ENCODE measurements at places on chromosomes 11 and 22.

GRCh38 chr11:105862736-105863367 is 159.2 kb downstream of the MSANTD4 start:
- peak; percentile 10 for DNase-seq

- no peak for DNase-seq
These were observed 333.8 kb upstream of the CHORDC1 start for GRCh38 chr11:90556606-90557005.

DNA sequence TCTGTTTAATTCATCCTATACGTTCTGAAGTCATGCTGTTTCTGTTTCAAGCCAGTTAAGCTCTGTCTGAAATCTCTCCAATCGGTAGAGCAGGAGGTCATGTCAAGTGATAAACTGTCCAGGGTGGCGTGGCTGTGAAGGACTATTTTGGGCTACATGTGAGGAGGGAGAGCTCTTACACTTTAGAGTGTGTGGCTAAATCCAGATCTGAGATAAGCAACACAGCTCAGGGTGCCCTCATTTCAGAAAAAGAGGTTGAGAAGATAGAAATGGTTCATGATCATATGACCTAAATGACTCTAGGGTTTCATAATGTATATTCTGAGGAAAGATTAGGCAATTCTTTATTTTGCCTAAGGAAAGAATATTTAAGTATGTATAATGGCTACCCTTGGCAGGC is 8.4 kb downstream of the BLID start:
- DNase-seq = no peak

DNA sequence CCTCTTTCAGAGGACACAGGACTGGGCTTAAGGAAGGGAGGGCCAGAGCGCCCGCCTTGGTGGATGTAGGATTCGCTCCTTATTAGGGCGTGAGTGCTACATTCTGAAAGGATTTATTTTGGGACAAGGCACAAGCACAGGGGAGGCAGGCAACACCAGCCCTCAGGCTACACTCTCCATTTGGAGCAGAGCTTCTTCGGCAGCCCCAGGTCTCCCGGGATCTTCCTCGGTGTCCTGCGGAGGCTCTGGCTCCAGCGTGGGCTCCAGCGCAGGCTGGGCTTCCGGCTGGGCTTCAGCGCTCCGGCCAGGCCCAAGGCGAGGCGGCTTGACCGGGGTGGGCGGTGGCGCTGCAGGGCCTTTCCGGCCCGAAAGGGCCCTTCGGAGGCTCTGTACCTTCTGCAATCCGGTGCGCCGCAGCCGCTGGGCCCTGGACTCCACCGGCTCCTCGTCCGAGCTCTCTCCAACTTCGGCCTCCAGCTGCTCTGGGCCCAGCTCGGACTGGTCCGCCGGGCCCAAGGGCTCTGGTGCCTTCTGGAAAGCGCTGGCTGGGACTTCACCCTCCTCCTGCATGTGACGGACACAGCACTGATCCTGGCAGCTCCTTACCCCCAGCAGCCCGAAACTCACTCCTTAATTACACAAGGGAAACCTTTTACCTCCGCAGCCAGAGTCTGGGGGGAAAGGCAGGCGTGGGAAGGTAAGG is 1.1 kb downstream of the CAVIN3 start:
- DNase-seq = no peak

DNA sequence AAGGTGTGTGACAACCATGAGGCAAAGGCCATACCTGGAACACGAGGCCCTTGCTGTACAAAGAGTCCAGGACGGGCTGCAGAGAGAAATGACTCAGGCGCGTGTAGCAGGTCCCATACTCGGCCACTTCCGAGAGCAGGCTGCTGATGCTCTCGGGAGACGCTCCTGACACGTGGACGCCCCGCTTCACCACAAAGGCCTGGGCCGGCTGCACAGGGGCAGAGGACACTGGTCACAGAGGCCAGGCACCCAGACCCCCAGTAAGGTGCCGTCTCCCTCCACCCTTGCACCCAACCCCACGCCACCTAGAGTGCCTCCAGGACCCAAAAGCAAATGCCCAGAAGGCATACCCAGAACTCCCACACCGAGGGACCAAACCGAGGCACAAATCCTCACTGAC is 15.5 kb downstream of the TUBGCP6 start:
- DNase-seq = no peak

- no peak for DNase-seq
These were observed 23.9 kb upstream of the TSPAN18 start for GRCh38 chr11:44702889-44703288.

GRCh38 chr11:19873730-19874129 is 161.1 kb downstream of the NAV2 start:
- no peak for DNase-seq

GRCh38 chr22:49155770-49156580 is 671.7 kb downstream of the BRD1 start:
- DNase-seq = no peak

DNA sequence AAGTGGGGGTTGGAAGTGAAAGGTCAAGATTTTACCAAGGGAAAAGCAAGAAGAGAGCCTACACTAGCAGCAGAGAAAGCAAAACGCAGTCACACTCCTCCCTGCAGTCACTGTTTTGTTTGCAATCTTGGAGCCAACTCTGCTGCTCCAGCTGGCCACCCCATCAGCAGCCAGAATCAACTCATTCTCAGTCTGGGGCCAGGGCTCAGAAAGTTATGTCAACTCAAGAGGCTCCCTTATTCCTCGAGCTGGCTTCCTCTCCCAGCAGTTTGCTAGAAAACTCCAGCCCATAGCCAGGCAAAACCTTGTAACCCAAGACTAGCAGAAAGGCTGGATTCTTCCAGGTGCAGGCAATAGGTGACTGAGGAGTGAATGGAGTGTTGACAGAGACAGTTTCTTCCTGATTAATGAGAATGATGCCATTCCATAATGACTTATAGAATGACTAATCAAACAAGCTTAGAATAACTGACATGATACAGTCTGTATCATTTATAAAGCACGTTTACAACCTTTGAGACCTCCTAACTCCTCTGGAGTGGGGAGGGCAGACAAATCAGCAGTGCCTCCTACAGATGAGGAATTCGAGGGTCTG is 53.4 kb downstream of the P4HA3 start:
- no peak for DNase-seq

- DNase-seq = no peak
These were observed 13.8 kb downstream of the GGT5 start for GRCh38 chr22:24230911-24231656.

- DNase-seq = no peak
These were observed 563.2 kb downstream of the TMEM135 start for GRCh38 chr11:87600938-87601337.

- DNase-seq = peak; percentile 83
These were observed 128.9 kb downstream of the DBX1 start for GRCh38 chr11:20031155-20032001.

DNA sequence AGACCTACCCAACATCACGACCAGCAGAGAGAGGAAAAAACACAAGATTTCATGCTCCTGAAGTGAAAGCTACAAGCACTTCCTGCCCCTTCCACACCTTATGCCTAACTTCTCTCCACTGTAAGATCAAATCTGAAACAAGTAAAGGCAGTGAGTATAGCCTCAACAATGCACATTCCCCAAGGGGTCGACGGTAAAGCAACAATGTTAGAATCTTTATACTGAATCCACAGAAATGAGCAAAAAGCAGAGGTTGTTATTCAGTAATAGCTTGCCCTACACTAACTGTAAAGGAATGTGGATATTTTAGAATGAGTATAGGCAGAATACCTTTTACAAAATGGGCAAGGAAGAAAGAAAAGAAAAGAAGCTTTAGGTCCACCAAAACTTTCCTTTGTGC is 15.6 kb downstream of the ARFGAP3 start:
- no peak for DNase-seq

DNA sequence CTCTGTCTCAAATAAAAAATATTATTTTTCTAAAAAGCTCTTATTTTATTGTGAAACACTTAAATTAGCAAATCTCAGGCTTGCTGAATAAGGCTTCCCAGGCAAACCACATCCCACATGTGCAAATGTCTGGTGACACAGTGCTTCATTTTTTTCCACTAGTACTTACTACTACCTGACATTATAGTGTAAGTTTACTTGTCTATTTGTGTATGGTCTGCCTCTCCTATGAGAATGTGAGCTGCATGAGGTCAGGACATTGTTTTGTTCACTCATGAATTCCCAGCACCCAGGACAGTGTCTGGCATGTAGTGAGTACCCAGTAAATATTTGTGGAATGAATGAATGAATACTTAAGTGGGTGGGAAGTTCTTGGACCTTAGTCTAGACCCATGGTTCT is 103.1 kb downstream of the PTPRJ start:
- DNase-seq = no peak

DNA sequence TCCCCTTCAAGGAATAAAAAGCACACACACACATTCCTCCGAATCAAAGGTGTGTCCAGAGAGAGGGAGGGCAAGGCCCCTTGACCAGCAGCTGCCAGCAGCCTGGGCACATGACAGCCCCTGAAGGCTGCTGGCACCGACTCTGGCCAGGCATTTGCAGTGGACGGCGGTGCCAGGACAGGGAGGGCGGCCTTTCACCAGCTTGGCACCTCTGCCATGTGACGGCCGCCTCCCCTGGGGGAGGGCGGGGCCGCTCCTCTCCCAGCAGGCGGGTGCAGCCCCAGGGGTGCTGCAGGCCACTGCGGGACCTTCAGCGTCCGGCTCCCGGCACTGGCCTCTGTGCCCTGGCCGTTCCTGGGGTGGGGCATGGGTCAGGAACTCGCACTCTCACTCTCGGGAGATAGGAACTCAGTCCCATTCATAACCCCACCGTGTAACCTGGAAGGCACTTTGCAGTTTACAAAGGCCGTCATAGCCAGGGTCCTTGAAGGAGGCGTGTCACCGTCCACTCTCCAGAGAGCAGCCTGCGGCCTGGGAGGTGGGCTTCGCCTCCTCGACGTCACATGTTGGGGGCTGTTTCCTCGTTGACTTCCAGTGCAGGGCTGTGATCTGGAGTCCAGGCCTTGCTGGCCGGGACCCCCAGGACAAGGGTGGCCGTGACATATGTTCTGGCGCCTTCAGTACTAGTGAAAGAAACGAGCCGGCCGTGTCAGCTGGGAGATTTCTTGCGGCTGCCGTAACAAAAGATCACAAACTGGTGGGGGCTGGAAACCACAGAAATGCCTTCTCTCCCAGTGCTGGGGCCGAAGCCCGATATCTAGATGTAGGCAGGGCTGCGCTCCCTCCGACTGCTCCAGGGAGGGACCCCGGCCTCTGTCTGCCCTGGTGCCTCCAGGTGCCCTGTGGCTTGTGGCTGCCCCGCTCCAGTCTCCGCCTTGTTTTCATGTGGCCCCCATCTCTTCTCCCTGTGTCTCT is 39.9 kb upstream of the SMIM38 start:
- no peak for DNase-seq

DNA sequence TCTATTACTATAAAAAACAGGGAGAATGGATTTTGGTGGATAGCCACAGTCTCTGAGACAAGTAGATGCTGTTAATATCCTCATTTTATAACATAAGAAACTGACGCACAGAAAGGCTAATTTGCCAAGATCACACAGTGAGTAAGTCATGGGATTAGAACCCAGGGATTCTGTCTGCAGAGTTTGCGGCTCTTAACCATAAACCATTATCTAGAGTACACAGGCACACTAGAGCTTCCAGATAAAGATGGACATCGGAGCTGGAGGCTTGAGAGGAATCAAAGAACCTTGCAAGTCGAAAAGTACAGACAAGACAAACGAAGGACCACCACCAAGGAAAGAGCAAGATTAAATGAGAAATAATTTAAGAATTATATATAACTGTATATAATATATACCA is 11.3 kb downstream of the LGALS12 start:
- no peak for DNase-seq

- peak; percentile 56 for DNase-seq
These were observed 9.4 kb downstream of the TRIM29 start for GRCh38 chr11:120128392-120129119.

DNA sequence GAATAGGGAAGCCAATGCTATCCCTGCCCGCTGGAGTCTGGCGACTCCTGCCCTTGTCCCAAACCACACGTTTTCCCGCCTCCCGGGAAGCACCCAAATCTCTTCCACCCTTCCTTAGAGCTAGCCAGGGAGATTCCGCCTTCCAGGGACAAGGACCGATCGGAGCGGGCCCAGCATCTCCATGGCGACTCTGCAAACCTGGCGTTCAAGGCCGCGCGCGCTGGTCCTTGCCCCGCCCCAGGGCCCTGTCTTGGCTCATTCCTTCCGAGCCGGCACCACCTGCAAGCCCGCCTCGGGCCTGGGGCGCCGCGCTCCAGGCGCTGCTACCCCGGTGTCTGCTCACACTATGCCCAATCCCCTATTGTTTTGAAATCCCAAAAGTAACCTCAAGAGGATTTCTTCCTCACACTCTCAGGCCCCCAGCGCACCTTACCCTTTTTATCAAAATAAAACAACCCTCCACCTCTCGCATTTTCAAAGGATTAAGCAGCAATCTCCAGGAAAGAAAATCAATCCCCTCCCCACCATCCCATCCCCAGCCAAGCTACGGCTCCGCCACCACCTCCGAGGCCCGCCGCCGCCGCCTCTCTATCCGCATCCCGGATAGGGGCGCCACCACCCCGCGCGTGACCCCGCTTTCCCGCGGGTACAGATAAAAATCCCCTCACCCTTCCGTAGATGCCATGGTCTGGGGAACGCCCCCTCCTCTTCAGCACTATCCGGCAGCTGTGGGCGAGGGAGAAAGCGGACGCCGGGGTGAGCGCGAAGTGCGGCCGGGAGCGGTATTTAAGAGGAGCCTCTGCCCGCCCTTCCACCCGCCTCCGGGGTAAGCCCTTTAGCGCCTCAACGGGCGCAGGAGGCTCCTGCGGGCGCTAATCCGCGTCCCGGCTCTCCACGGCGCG is 825 bp downstream of the SLC1A2 start:
- DNase-seq = no peak

DNA sequence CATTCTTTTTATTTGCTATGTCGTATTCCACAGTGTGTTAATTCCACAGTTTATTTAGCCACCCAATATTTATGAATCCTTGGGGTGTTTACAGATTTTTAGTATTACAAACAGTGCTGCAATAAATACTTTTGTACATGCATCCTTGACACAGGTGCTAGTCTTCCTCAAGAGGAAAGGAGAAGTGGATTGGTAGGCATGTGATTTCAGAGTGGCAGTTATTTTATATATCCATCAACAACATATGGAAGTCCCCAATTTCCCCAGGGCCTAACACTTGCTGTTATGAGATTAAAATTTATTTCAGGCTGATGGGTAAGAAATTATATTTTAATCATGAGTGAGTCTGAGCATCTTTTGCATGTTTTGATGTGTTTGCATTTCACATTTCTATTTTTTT is 17.9 kb downstream of the TRIM44 start:
- no peak for DNase-seq

DNA sequence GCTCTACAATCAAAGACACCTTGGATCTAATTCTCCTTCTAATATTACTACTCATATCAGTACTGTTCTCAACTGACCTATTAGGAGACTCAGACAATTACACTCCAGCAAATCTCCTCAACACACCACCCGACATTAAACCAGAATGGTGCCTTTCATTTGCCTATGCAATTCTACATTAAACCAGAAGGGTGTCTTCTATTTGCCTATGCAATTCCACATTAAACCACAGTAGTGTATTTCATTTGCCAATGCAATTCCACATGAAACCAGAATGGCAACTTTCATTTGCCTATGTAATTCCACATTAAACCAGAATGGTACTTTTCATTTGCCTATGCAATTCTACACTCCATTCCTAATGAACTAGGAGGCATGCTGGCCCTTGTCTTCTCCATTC is 15.3 kb upstream of the APOL3 start:
- no peak for DNase-seq

- DNase-seq = no peak
These were observed 109.8 kb downstream of the BCR start for GRCh38 chr22:23289851-23290724.

- DNase-seq = no peak
These were observed 105.0 kb upstream of the SESN3 start for GRCh38 chr11:95335989-95336388.

GRCh38 chr22:38943201-38943600 is 14.2 kb upstream of the APOBEC3A start:
- no peak for DNase-seq

Measured in AG09309 (cell line).